ENCODE measurements at places on chromosomes 13 and 19.

DNA sequence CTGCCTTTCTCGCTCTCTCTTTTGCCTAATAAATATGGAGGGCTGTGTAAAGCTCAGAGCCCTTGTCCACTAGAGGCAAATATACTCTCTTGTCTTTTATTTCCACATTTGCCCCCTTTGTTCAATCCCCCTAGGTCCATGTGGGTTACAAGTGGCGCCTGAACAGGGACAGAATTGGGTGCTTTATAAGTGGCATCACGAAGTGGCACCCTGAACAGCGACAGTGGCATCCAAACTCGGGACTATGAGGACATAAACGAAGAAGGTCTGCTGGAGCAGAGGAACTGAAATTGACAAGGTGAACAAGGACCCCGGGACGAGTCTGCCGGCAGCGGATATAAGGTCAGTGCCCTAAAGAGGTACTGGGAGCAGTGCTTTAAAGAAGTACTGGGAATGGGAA is 4.3 kb upstream of the ZNF610 start:
- DNase-seq, result no peak

DNA sequence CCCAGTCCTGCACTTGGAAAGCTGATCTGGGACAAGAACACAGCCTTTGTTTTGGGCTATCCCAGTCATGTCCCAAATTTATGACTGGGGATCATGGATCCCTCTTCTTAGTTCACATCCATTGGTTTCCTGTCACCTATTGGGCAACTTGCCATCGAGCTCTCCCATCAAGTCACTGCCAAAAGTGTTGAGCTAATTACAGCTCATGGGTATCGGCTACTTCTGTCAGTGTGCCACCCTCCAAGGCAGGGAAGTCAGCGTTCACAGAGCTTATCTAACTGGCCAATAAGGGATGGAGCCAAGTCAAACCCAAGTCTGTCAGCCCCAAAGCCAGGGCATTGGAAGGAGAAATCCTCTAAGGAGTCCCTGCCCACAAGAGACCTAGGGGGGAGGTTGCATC is 53.2 kb upstream of the KATNAL1 start:
- no peak for DNase-seq

DNA sequence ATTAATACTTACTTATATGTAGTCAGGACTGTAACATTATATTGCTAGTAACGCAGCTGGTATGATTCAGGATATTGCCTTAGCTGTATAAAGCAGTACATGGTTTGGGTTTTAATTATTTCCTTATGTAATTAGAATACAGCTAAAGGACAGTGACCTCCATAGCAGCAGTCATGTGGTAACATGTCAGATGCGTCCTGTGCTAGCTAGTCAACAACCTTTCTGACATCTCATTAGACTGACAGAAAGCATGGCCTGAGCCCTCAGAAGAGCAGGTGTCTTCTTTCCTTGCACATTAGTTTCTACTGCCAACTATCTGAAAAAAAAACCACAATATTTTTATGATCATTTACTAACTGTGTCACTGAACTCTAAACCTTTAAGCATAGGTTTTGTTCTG is 122.2 kb downstream of the MAB21L1 start:
- no peak for DNase-seq

DNA sequence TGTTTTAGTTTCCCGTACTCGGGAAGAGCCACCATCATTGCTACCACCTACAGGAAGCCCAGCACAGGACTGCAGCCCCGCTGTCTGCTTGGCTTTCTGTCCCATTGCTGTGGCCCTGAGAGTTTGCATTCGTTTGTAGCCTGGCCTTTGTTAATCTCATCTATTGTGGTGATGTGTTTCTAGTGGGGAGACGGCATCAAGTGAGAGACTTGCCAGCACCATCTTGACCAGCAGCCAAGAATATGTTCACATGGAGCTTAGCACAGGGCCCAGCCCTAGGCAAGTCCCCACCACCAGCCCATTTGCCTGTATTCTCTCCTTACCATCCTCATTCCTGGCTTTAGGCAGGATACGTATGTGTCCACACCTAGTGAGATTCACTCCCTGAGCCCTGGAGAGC is 17.3 kb upstream of the OVOL3 start:
- no peak for DNase-seq

- no peak for DNase-seq
These were observed 23.0 kb upstream of the PLPP2 start for GRCh38 chr19:313988-314815.

GRCh38 chr13:23688336-23688735 is 118.1 kb downstream of the TNFRSF19 start:
- no peak for DNase-seq

- no peak for DNase-seq
These were observed 15.7 kb downstream of the MRPS12 start for GRCh38 chr19:38946229-38947010.

GRCh38 chr13:36919171-36919832 is 736 bp downstream of the SMAD9 start:
- no peak for DNase-seq

DNA sequence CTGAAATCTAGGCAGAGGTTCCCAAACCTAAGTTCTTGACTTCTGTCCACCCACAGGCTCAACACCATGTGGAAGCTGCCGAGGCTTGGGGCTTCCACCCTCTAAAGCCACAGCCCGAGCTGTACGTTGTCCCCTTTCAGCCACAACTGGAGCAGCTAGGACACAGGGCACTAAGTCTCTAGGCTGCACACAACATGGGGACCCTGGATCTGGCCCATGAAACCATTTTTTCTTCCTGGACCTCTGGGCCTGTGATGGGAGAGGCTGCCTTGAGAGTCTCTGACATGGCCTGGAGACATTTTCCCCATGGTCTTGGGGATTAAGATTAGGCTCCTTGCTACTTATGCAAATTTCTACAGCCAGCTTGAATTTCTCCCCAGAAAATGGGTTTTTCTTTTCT is 118.4 kb downstream of the GPC5 start:
- DNase-seq, result no peak

- no peak for DNase-seq
These were observed 11.3 kb downstream of the POSTN start for GRCh38 chr13:37587236-37587635.

DNA sequence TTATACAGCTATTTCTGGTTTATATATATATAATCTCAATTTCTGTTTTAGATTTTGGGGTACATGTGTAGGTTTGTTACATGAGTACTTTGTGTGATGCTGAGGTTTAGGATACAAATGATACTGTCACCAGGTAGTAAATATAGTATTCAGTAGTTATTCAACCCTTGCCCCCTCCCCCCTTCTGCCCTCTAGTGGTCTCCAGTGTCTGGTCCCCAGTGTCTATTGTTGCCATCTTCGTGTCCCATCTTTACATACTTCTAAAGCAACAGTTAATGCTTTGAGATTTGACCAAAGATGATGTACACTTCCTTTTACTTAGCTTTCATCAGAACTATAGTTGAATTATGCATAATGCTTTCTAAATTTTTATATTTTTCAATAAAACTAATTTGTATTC is 1623.4 kb upstream of the PRR20A start:
- no peak for DNase-seq

GRCh38 chr19:45368737-45369340 is 1.5 kb downstream of the ERCC2 start:
- no peak for DNase-seq

DNA sequence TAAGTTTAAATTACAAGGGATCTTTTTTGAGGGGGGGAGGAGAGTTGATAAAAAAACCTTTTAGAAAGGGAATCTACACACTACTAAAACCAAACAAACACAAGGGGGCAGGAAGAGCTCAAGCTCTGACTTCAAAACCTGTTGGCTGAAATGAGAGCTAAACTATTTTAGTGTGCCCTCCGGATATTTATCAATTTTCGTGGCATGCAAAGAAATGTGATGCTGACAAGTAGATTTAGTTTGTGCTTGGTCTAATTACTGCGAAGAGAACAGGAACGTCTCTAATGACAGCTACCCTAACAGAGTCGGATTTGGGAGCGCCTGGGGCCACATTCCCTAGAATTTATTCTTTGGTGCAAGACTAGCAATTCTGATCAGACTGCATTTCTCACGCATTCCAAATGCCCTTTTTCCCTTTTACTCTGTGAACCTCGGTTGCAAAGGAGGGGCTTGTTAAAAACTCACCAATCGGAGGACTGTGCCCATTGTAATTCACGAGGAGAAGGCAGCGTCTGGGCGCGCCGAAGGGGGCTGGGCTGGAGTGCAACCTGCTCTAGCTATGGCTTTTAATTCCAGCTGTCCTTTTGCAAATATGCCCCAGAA is 802 bp upstream of the FREM2 start:
- no peak for DNase-seq
